CD4-positive, alpha-beta T cell (primary cell): ENCODE measurements at places on chromosomes 5 and 9. TPM values are rescaled to one million over a fixed set of nuclear protein-coding genes. Genes with fewer than 3 reads are reported as not detected.

Gene TYRP1
- not detected for total RNA-seq

Gene OR13C4
- not detected for total RNA-seq

DNA sequence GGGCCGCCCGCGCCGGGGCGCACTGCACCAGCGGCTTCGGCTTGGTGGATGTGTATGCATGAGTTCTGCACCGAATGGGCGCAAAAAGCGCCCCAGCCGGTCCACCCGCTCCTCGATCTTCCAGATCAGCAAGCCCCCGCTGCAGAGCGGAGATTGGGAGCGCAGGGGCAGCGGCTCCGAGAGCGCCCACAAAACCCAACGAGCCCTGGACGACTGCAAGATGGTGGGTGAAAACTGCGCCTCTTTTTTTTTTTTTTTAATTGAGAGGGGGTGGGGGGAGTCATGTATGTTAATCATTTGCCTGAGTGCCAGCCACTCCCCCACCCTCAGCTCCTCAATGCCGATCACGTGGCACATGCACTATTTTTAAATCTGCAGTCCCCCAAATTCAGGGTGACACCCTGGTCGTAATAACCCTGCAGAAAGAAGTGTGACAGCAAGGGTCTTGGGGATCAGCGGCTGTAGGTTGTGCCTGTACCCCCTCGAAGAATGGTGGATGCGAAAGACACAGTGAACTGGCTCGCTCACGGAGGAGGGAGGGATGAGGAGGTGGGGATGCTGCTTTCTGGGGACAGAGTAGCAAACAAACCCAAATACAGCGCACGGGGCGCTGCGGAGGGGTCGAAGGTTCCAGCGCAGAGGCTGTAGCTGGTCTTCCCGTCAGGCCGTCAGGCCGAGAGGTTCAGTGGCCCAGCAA lies 900 bp downstream of the RGS7BP start:
- no peak overlapping the region for H3K4me3 ChIP-seq
- H3K27me3 ChIP-seq, result peaks cover 25% of the 10 kb centered on the region
- H3K27ac ChIP-seq, result no peak overlapping the region
- no peaks in the 10 kb centered on the region for H3K4me1 ChIP-seq

- no peak overlapping the region for H3K27ac ChIP-seq
- no peak for DNase-seq
- H3K36me3 ChIP-seq, result no peaks in the 10 kb centered on the region
- H3K27me3 ChIP-seq, result no peaks in the 10 kb centered on the region
- no peak overlapping the region for H3K4me3 ChIP-seq
- no peaks in the 10 kb centered on the region for H3K4me1 ChIP-seq
Measured at GRCh38 chr9:71515107-71515506, 253.2 kb downstream of the CEMIP2 start.

- no peak overlapping the region for H3K4me3 ChIP-seq
- peaks cover 63% of the 10 kb centered on the region for H3K36me3 ChIP-seq
- peaks cover 3% of the 10 kb centered on the region for H3K4me1 ChIP-seq
- no peak for DNase-seq
- H3K27me3 ChIP-seq, result no peaks in the 10 kb centered on the region
Measured at GRCh38 chr5:73558950-73559349, 6.5 kb downstream of the ANKRA2 start.

DNA sequence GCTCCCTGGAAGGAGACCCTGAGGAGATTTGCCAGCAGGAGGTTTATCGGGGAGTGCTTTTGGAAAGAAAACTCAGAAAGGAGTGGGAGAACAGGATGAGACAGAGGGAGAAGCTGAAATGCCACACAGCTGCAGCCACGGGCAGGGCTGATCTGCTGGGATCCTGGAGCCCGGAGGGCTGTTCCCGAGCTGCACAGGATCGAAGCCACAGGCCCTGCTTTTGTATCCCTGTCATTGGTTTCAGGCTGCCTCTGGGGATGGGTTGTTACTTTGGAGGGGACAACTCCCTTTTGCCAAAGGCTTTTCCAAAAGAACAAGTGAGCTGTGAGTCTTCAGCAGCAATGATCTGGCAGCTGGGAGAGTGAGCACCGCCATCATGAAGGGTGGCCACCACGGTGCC lies 152.5 kb upstream of the PTCH1 start:
- H3K4me3 ChIP-seq, result no peak overlapping the region
- H3K36me3 ChIP-seq, result no peaks in the 10 kb centered on the region
- peaks cover 2% of the 10 kb centered on the region for H3K27me3 ChIP-seq
- DNase-seq, result no peak

DNA sequence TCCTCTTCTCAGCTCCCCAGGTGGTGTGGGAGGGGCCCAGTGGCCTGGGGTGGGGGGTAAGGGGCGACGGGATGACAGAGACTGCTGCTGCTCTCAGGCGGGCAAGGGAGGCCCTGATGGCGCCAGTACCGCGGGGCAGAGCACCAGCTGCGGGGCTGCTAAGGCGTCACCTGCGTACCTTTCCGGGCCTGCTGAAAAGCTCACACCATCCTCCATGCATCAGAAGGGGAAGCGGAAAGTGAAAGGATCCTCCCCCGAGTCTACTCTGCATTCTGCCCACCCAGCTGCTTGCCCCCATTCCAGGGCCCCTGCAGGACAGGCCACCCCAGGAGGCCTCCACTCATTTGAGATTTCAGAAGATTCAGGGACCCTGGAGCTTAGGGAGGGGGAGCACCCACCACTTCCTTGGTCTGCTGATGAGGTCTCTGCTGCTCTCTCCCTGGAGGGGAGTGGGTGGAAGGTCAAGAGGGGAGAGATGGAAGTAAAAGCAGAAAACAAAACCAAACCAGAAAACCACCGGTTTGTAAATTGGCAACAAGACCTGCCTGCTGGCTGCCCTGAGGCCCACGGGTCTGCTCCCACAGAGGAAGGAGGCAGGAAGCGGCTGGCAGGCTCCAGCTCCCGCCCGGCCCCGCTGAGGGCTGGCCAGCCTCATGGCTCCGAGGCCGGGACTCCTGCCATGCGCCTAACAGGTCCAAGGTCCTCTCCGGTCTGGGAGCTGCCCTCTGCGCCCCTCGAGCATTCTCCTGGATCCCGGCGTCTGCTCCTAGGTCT lies 33.6 kb downstream of the PRRT1B start:
- H3K4me1 ChIP-seq, result peaks cover 46% of the 10 kb centered on the region
- no peaks in the 10 kb centered on the region for H3K27me3 ChIP-seq
- H3K27ac ChIP-seq, result peak overlapping the region; percentile 62
- peak overlapping the region; percentile 8 for H3K4me3 ChIP-seq
- DNase-seq, result peak; percentile 37

Gene C9orf43
- 0.60 TPM for total RNA-seq
